ENCODE measurements at places on chromosomes 7 and 10.

DNA sequence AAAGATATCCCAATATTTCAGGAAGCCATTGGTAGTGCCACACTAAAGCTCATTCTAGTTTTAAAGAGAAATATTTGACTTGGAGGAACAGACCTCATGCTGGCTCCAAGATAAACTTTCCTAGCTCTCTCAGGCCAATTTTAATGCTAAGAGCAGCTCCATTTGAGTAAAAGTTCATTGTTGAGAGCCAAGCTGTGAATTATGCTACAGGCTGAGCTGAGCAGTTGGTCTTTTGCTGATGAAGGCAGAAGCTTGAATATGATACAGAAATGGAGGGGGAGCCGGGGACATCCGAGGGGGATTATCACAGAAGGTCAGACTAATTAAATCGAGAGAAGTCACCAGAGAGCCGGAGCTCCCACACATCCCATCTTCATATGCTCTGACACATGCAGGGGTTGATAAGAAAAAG lies 175.7 kb upstream of the AUTS2 start:
- DNase-seq: no peak

- peak; percentile 31 for DNase-seq
Observed at GRCh38 chr7:133051066-133051465, 30.8 kb downstream of the CHCHD3 start.

GRCh38 chr7:693280-693679 lies 33.2 kb upstream of the DNAAF5 start:
- DNase-seq: no peak

GRCh38 chr10:7036951-7037350 lies 373.9 kb downstream of the SFMBT2 start:
- DNase-seq: no peak

GRCh38 chr7:130838738-130839137 lies 104.7 kb upstream of the KLF14 start:
- DNase-seq: peak; percentile 99

DNA sequence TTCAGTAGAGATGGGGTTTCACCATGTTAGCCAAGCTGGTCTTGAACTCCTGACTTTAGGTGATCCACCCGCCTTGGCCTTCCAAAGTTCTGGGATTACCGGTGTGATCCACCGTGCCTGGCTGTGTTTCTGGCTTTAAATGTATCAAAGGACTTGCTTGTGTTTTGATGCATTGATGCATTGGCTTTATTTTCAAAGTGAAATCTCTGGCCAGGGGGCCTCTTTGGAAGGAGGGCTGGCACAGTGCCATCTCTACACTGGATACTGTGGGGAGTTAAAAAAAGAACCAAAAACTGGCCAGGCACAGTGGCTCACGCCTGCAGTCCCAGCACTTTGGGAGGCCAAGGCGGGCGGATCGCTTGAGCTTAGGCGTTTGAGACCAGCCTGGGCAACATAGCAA lies 16.0 kb downstream of the MNX1 start:
- no peak for DNase-seq

Data from fibroblast of mammary gland (primary cell).